ENCODE measurements at places on chromosomes 16 and 17.
A peak's percentile ranks its signal among the peaks of the same experiment; 100 is the strongest.

- no peak for DNase-seq
Observed at GRCh38 chr17:36705283-36705795, 104.0 kb downstream of the MRM1 start.

DNA sequence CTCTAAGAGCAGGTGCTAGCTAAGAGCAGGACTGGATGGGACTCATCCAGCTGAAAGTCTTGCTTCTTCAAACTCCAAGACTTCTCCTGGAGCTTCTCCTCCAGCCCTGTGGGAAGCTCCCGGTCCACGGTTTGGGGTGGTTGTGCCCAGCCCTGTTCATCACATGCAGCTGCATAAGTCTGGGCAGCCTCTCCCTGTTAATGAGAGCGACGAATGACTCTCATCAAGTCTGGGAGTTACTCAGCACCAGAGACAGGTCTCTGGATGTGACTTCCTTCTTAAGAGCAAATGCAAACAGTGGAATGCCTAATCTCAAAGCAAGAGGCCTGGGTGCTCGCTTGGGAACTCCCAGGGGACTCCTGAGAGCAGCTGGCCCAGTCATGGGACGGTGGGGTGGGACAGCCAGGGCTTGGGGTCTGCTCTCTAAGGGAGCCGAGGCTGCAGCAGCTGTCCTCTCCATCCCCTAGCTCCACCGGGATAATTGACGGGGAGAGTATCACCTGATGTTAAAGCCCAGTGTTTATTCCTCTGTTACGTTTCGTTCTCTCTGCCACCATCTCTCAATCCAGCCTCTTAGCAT is 35.3 kb upstream of the CRHR1 start:
- no peak for DNase-seq

DNA sequence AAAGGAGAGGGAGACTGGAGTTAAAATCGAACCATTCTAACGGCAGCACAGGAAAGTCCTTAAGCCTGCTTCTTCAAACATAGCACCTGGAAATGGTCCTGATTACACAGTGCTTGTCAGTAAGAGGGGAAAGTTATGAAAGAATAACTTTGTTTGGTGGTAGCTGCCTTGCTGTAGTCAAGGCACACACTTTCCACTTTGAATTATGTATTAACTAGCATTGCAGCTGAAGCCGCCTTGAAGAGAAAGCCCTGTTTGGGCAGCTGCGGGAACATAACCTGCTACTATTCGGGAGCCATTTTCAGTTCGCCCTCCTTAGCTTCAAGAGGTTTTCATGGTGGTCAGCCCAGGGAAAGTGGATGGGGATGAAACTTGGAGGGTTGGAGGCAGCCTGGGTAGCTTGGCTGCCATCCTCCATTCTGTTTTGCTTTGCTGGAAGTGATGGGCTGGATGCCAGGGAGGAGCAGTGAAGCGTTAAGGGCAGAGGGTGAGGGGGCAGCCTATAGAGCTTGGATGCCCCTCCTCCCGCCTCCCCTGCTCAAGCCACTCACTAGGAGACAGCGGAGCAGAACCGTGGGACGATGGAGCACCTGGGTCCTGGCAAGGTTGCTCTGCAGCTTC is 5.3 kb upstream of the HAS3 start:
- no peak for DNase-seq

GRCh38 chr17:48565022-48565554 is 13.1 kb downstream of the HOXB4 start:
- no peak for DNase-seq

GRCh38 chr17:66555605-66556004 is 253.2 kb downstream of the PRKCA start:
- no peak for DNase-seq

- peak; percentile 29 for DNase-seq
Observed at GRCh38 chr17:41967141-41967920, 736 bp downstream of the CNP start.

GRCh38 chr16:27189335-27189972 is 13.9 kb upstream of the KDM8 start:
- no peak for DNase-seq

DNA sequence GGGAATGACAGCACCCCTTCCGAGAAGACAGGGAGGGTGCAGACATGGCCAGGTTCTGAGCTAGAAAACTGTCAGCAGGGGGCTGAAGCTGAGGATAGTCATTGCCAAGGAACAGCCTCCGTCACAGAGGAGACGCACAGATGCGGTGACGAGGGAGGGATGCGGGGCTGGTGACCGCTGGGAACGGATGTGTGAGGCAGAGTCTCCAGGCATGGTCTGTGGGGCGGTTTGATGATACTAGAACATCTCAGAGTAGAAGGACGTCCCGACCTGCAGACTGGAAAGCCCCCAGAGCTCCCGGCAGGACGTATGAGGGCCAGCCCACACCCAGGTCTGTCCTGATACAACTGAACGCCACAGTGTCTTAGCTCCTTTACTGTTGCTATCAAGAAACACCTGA is 1.8 kb upstream of the CSNK1D start:
- no peak for DNase-seq

GRCh38 chr17:1638171-1638590 is 7.4 kb downstream of the SCARF1 start:
- DNase-seq = no peak

GRCh38 chr17:22469941-22470340 is 777.6 kb downstream of the KCNJ18 start:
- no peak for DNase-seq
